NCI-H510A treated with DMSO at 0.1 percent for 48 hours (cell line): ENCODE measurements at places on chromosomes 13 and 19.

GRCh38 chr13:21043898-21044297 is 17.5 kb downstream of the LATS2 start:
- no peak for DNase-seq

DNA sequence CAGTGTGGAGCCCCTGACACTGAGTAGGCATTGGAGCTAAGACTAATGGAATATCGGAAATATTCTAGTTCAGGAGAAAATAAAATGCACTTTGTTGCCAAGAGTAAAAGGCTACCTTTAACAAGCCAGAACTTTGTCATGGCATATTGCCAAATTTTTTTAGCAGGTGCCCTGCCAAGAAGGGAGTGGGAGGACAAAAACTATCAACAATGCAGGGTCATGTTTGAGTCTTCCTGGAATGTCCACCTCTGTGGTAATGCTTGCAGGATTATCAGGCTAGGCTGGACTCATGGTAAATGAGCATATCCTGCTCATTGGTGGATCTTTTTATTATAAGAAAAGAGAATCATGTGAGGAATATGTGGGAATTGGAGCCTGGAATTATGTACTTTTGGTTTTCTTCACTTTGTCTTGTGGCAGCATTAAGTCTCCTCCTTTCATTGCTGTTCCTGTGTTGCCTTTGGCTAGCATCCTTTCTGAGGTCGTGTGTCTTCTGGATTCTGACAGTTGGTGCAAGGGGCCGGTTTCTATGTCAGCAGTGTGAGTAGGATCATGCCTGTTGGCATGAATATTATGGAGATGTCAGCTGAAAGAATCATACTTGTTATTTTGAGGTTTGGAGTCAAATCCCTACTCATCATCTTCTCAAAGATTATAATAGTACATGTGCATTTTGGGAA is 122.9 kb upstream of the SPRY2 start:
- DNase-seq, result no peak

DNA sequence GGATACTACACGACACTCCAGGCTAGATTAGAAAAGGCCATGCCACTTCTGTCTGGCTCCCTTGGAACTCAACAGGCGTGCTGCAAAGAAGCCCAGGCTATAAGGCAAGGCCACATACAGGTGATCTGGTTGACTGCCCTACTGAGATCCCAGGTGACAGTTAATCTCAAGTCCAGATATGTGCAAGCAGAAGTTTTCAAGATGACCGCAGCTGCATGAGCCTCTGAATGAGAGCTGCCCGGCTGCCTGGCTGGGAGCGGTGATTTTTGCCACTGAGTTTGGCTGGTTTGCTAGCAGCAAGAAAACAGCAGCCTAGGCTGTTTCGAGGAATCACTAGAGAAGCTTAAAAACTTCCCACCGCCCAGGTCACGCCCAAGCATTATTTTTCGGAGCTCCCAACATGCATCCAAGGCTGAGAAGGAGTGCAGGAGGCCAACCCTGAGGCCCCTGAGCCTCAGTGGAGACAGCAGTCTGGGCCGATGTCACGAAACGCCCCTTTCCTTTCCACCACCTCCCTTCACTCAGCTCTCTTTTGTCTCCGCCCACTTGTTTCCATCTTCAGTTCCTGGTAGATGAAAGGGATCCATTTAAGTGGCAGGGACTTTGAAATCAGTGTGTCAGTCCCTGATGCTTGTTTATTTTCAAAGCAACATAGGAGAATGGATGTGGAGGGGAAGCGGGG is 14.0 kb upstream of the URI1 start:
- no peak for DNase-seq

DNA sequence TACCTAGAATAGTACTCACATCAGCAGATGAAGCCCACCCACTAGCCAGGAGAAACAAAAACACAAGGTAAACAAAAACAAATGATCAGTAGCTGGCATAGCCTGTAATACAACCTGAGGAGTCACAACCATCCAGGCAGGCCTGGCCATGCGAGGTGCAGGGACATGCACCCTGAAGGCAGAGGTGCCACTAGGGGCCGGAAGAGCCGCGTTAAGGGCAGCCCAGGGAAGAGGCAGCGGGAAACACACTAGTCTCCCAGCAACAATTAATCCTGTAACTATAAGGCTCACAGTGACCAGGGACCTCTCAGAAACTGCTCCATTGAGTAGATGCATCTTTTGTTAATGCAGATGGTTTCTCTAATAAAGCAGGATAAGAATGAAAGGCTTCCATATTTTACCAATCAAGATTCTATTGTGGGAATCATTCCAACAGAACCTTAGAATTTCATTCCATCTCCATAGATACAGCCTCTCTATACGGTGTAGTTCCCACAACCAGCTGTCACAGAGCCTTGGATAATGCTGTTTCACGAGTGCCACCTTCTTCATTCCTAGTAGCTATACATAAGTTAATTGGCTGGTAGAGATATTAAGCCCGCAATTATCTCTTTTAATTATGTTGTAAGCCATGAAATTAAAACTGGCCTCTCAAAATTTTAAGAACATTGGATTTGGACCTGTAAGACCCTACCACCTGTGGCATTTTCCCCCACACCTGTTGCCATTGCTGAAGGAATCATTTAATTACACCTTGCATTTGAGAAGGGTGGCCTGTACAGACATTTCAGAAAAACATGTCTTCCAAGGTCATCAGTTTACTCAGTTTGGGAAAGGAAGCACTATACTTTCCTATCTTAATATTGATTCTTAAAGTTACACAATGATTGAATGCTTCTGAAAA is 28.7 kb downstream of the ANKRD10 start:
- no peak for DNase-seq

DNA sequence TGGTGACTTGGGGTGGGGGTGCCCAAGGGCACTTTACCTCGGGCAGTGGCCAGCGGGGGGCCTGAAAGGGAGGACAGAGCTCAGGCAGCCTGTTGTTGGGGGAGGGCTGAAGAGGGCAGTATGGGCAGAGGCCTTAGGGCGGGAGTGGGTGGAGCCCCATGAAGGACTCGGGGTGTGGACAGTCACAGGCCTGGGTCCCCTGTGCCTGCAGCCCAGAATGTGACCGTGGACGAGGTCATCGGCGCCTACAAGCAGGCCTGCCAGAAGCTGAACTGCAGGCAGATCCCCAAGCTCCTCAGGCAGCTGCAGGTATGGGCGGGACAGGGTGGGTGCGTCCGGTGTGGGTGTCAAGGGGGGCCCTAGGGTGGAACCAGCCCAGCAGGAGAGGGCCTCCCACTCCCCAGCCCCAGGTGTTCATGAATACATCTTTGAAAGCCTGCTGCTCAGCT is 22.5 kb downstream of the NKPD1 start:
- DNase-seq, result no peak

DNA sequence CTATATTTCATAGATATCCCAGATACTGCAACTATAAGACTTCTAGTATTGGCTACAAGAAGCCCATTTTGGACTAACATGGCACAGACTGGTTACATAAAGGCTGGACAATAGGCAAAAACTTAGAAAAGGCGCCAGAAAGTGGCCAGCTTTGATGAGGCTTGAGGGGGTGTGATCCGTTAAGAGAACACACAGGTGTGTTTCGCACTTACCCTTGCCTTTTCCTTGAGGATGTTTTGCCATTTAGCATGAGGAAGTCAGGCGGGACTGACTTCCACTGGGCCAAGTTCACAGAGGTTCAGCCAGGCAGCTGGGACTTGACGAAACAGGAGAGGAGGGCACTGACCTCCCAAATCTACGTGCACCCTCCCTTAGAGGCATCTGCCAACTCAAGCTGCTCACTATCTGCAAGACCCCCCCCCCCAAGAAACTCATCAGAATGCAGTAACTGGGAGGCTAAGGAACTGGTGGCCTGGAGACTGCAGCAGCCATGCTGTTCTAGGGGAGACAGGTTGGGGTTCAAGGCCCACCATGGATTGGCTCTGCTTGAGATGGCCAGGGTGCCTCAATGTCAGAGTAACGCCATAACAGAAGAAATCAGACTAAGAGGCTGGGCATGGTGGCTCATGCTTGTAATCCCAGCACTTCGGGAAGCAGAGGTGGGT is 4.5 kb upstream of the LIN7B start:
- DNase-seq, result no peak

- DNase-seq, result no peak
Observed at GRCh38 chr13:89315287-89315686, 1644.1 kb downstream of the SLITRK5 start.

DNA sequence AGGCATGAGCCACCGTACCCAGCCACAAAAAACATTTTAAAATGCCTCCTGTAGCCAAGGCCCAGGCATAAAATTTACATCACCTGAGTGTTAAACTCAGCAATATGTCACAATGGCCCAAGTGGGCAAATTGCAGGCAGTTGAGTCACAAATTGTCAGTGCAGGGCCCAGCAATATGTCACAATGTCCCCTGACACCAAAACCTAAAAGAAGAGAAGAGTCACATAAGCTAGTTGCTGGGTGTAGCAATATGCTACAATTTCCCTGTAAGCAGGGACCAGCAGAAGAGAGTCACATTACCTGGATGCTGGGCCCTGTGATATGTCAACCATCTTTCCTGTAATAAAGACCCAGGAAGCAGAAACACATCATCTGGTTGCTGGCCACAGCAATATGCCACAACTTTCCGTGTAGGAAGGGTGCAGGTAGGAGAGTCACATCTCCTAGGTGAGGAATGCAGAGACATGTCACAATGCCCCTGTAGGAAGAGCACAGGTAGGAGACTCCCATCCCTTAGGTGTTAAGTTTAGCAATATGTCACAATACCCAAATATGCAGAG is 136.0 kb upstream of the ZNF91 start:
- no peak for DNase-seq

DNA sequence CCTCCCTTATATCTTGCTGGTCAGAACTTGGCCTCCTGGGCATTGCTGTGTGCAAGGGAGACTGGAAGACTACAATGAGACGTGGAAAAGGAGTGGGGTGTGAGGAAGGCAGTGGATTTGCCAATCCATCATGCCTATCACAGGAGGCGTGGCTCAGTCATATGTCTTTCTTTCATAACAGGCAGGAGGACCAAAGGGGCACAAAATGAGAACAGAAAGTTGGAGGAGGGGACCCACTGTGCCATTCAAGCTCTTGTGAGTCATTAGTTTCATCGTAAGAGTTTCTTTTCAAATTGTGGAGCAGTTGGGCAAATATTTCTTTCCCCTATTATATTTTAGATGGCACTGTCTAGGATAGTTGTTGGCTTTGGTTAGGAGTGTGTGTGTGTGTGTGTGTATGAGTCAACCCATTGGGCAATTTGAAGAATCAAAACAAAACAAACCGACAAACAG is 471.5 kb downstream of the TSHZ3 start:
- DNase-seq, result no peak

DNA sequence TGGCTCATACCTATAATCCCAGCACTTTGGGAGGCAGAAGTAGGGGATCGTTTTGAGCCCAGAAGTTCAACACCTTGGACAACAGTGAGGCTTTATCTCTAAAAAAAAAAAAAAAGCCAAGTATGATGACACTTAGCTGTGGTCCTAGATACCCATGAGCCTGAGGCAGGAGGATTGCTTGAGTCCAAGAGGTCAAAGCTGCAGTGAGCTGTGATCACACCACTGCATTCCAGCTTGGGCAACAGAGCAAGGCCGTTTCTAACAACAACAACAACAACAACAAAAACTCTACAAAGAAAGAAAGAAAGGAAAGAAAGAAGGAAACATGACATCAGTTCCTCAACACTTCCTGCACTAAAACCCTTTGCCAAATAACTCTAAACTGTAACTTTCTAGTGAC is 265.1 kb upstream of the DACH1 start:
- DNase-seq, result no peak

GRCh38 chr19:32822916-32823746 is 46.4 kb downstream of the SLC7A9 start:
- DNase-seq, result no peak
